ENCODE measurements at places on chromosomes 2 and 18.
A peak's percentile ranks its signal among the peaks of the same experiment; 100 is the strongest.

- DNase-seq: peak; percentile 20
Measured at GRCh38 chr2:215299337-215299859, 12.5 kb upstream of the ATIC start.

DNA sequence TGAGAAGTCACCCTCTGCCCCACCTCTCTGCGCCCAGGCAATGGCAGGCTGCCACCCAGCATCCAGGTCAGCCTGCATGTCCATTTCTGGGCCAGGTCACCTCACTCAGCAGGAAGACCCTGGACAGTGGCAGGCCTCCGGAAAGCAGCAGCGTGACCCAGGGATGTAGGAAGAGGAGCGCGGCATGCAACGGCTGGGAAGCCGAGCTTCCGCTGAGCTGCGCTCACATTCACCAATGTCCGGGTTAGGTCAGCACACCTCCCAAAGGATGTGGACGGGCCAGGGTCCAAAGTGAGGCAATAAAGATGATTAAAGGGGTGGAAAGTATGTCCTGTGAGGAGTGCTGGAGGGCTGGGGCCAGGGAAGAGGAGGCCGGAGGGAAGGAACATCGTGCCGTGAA is 174.5 kb downstream of the CTIF start:
- DNase-seq: no peak

DNA sequence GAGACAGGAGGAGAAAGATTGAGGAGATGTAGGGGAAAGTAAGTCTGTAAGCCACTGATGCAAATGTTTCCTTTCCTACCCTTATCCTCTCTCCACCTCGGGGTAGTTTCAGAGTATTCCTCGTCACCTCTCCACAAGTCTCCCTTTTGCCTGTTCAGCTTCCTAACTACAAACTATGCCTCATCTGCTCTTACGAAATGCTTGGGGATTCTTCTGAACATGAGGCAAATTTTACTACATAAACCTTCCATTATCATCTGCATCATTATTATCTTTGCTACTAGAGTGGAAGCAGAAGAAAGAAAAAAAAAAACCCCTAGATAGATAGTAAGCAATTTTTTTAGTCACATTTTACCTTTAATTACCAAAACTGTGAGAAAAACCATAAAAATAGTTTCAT is 43.1 kb upstream of the CWC22 start:
- DNase-seq: no peak

DNA sequence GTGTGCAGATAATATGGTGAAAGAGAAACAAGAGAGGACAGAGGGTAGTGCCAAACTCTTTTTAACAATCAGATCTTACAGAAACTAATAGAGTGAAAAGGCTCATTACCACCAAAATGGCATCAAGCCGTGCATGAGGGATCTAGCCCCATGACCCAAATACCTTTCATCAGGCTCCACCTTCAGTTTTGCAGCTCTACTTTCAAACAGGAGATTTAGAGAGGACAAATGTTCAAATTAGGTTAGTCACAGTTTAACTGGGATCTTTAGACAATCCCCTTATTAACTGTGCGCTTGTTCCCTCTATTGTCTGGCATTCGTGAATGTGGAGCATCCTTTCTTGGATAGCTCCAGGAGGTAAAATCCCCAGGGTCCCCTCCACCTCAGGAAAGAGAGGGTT is 1209.3 kb upstream of the CHAC2 start:
- DNase-seq: no peak

GRCh38 chr2:241629762-241630435 is 7.1 kb downstream of the THAP4 start:
- DNase-seq: no peak

DNA sequence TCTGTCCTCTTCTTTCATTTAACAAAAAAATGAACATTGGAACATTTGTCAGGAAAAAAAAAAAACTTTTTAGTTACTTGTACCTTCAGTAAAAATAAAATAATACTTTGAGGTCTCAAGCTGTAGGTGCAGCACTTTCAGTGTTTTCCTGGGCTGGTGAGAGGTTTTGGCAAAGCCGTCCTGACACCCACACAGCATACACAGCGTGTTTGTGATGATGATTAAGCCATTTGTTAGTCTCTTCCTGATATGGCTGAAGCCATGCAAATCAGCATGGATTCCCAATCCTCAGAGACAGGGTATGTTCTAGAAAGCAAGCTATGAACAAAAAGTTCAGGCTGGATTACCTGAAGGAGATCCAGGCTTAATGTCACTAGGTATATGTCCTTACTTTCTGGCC is 236.8 kb downstream of the ZNF516 start:
- no peak for DNase-seq

GRCh38 chr18:63320975-63321265 is 1.4 kb upstream of the BCL2 start:
- no peak for DNase-seq

GRCh38 chr2:112465382-112465781 is 16.6 kb upstream of the TTL start:
- no peak for DNase-seq

DNA sequence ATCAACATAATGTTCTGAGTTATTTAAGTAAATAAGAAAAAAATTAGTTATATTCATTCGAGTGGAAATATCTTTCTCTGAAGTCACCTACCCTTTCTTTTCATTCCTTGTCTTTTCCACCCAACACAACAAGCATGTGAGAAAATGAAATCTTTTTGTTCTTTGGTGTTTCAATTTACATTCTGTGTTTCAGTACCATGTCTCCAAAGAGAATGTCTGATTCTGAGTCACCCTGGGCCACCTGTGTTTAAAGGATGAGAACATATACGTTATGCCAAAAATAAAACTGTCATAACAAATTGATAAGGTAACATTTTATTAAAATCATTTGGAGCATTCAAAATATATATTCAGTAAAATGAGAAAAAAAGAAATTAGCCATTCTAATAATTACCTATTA is 470.8 kb downstream of the ZNF804A start:
- DNase-seq: no peak

- DNase-seq: no peak
Measured at GRCh38 chr2:16296331-16297250, 356.2 kb downstream of the MYCN start.

DNA sequence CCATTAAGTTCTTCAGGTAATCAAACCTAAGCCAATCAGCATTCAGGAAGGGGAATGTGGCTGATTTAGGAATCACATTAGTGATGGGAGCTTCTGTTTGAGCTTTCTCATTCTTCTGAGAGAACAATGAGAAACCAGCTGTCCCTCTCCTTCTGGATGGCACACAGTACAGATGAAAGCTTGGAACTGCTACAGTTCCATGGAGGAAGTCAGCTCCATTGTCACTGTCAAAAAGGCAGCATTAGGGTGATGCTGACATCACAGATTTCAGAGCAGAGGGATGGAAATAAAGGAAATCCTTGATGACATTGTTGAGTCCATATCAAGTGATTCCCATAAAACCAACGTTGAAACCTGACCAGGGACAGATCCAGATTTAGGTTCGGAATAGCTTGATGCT is 36.1 kb upstream of the ACYP2 start:
- no peak for DNase-seq

GRCh38 chr18:22385718-22386117 is 32.0 kb downstream of the CTAGE1 start:
- DNase-seq: no peak

DNA sequence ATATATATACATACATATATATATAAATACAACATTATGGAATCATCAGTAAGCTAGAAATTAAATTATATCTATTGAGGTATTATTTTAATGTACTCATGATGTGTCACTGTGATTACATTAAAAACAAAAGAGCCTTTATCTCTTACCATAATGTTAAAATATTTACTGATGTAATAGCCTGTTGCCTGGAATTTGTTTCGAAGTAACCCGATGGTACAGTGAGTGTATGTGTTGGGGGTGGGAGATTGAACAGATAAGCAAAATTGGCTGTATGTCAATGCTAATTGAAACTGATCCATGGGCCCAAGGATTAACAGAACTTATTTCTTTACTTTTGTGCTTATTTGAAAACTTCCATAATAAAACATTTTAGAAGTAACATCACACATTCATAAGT is 1473.2 kb downstream of the LRP1B start:
- no peak for DNase-seq

DNA sequence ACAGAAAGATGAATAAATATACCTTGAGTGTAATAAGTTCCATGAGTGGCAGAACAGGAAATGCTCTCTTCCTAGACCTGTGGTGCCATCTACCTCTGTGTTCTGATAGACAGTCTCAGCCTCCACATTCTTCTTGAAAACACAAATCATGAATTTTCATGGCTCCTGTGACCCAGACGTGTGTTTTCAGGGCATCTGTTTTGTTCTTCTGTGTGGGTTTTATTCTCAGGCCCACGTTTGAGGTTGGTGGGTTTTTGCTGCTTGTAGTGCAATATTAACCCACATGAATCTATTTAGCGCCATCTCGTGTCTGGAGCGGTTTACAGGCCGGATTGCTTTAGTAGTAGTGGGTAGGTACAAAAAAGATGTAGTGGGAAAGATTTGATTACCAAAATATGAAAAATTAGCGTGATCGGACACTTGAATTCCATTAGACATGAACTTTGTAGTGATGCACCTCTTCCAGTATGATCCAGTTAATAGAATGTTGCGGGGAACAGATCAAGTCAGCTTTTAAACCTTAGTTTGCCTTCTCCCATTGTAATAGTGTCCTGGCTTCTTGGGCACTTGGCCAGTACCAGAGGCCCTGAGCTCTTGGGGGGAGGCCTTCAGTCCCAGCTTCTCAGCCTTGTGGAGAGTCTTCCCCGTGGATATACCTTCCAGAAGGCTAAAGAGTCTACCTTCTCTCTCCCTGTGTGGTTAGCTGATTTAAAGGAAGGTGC is 256.5 kb downstream of the TPGS2 start:
- no peak for DNase-seq

DNA sequence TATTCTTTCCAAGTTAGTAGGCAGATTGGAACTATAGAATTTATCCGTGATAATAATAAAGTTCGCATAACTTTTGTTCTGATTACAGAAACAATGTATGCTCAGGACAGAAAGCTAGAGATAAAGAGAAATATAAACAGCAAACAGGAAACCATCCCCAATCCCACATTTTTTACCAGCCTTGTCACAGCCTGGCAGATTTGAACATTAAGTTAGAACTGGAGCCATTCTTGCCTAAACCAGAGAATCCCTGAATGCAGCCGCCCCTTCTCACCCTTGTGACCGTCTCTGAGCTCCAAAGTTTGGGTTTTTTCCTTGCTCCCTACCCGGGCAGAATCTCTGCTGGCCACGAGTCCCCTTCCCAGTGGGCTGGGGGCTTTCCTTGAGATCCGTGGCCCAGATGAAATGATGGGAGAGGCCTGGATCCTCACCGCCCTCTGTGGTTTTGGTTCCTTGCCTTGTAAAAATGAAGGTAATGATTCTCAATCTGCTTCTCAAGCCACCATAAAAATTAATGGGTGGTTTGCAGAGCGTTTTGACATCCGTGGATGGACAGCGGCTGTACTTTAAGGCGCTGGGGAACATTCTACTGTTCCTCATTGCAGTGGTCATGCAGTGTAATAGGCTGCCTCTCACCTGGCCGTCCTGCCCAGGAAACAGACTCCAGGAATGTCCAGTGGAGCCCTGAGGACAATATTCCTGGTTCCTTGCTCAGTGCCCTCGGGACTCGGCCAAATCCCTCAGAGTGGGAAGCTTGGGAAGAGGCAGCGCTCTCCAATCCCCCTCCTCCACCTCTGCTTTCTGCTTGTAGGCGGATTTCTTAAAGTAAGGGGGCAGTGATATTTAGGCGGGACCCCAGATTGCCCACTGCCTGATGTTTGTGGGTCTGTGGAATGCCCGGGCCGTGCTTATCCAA is 1.6 kb downstream of the SH3BP4 start:
- DNase-seq: no peak

DNA sequence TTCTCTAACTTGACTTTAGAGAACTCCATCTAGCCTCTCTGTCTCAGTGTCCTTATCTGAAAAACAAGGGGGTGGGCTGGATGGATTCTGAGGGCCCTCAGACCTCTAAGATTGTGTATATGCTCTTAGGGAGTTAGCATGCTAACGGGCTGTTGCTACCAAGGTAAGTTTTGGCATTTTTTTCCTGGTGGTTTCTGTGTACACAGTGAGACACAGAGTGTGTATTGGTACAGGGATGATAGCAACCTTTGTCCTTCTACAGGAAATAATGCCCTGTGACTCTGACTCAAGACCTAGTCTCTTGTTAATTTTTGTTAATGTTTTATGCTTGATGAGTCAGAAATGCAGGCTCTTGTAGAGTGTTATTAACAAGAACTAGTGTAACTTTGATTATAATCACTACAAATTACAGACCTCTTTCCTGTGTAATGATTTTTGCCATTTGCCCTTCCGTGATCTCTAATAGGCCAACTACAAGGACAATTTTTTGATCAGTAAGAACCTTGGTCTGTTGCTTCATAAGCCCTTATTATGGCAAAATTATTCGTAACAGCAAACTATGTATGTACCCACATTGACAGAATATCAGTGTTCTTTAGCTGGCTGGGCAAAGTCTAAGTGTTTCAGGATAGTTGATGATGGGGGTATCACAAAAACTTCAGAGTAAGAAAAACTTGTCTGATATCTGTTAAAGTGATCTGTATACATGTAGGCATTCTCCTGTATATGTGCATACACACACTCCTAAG is 89.7 kb downstream of the SPTBN1 start:
- DNase-seq: no peak

GRCh38 chr2:71587509-71588073 is 134.2 kb downstream of the DYSF start:
- DNase-seq: no peak

- DNase-seq: no peak
Measured at GRCh38 chr2:230520875-230521155, 104.8 kb downstream of the SP100 start.

DNA sequence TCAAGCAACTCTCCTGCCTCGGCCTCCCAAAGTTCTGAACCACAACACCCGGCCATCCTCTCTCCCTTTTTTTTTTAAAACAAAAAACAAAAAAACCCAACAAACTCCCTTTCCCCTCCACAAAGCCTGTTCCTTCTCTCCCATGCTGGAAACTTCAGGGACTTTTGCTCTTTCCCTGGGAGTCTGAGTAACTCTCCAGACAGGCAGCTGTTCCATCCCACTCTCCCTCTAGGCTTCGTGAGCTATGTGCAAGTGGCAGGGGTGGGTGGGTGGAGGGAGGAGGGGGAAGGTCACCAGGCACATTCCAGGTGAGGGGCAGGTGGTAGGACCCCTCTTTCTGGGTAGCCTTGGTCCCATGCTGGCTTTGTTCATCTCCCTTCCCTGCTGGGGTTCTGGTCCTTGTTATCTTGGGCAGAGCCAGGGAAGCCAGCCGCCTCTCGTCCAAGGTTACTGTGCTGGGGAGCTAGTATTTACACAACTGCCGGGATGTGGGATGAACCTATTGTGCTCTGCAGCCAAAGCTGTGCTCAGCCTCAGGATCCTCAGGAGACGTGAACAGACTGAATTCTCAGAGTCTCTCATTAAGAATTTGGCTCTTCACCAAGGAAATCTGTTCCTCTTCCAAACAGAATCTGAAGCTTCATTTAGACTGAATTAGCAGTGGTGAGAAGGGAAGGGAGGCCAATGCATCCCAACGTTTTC is 106.9 kb downstream of the LIPG start:
- no peak for DNase-seq

DNA sequence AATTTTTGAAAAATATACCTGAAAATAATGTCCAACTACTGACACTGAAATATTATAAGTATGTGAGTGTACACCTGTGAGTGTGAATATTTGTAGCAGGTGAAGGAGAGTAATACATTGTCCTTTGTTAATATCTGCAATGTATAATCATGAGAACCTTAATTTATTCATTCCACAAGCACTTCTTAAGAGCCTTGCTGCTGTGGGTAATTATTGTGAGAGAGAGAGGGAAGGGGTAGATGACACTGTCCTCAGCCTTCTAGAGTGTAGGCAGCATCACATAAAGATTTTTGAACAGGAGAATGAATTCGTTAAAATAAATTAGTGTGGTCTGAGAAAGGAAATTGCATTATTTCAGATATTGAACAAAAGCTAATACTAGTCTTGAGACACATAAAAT is 157.2 kb downstream of the MAP2 start:
- DNase-seq: peak; percentile 59

- no peak for DNase-seq
Measured at GRCh38 chr2:236755278-236755840, 185.7 kb downstream of the ACKR3 start.
